Thoracic aorta endothelial cell (primary cell): ENCODE measurements at places on chromosomes 4 and X. TPM values are rescaled to one million over a fixed set of nuclear protein-coding genes. Genes with fewer than 3 reads are reported as not detected.

GPRASP1 gene
- 1.9 and 2.4 TPM in 2 replicates for total RNA-seq

NKRF gene
- 14.1 and 14.4 TPM in 2 replicates for total RNA-seq

L1CAM gene
- 0.27 and 0.50 TPM in 2 replicates for total RNA-seq

RNF150 gene
- 0.13 and 0.22 TPM in 2 replicates for total RNA-seq

RBM47 gene
- total RNA-seq, result 0.13 and 0.22 TPM in 2 replicates

CCNB3 gene
- total RNA-seq, result 4.5 and 4.7 TPM in 2 replicates

GPM6B gene
- 1.3 and 1.9 TPM in 2 replicates for total RNA-seq

ATP1B4 gene
- not detected in 2 replicates for total RNA-seq

DCX gene
- total RNA-seq, result not detected in 2 replicates

RGS12 gene
- total RNA-seq, result 55.5 and 78.7 TPM in 2 replicates

AFF2 gene
- total RNA-seq, result 0.22 TPM in 1 of 2 replicates, not detected in the other

TBX22 gene
- not detected in 2 replicates for total RNA-seq

PAGE4 gene
- total RNA-seq, result not detected in 2 replicates

RASSF6 gene
- total RNA-seq, result under 0.01 TPM in 1 of 2 replicates, not detected in the other

HSFX4 gene
- not detected in 2 replicates for total RNA-seq

NLRP2B gene
- total RNA-seq, result not detected in 2 replicates

COL25A1 gene
- total RNA-seq, result 0.27 and 7.8 TPM in 2 replicates

DMD gene
- total RNA-seq, result 7.5 and 8.1 TPM in 2 replicates

MAGEA2B gene
- not detected in 2 replicates for total RNA-seq

ZNF518B gene
- 57.4 and 68.9 TPM in 2 replicates for total RNA-seq
